ENCODE measurements at places on chromosomes 13 and 19. TPM values are rescaled to one million over a fixed set of nuclear protein-coding genes. Genes with fewer than 3 reads are reported as not detected.

NLRP7 gene
- total RNA-seq, result not detected

KL gene
- not detected for total RNA-seq

SPIB gene
- total RNA-seq, result 0.44 TPM

OR7G2 gene
- not detected for total RNA-seq

CEACAM4 gene
- not detected for total RNA-seq

PLIN4 gene
- total RNA-seq, result 0.18 TPM

DNA sequence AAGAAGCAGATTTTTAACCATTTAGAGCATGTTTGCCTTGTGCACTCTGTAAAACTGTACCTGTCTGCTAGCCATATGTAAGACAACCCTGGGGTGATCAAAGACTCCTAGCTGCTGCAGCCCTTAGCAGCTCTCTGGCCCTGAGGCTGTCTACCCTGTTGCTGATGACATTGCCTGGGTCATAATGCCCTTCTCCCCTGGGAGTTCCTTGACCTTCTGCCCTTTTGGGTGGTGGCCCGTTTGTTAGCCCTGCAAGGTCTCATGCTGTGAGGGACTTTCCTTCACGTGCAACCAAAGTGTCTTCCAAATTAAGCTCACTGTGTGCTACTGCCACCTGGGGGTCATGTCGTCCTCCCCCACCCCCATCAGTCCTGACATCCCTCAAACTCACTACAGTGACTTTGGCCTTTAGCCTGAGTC lies 7.4 kb downstream of the GPC6 start:
- no peak for DNase-seq

GRCh38 chr19:17860993-17861360 lies 1.3 kb downstream of the RPL18A start:
- no peak for DNase-seq

- DNase-seq, result no peak
These were observed 9.8 kb upstream of the SIGLEC10 start for GRCh38 chr19:51427201-51427600.

- no peak for DNase-seq
These were observed 10.6 kb downstream of the NANOS3 start for GRCh38 chr19:13887517-13887916.

GRCh38 chr13:45800485-45800884 lies 51.1 kb downstream of the SIAH3 start:
- DNase-seq, result no peak

GRCh38 chr13:79548902-79549301 lies 67.9 kb downstream of the NDFIP2 start:
- DNase-seq, result peak; percentile 68

- no peak for DNase-seq
These were observed 3.2 kb upstream of the PRKCG start for GRCh38 chr19:53878776-53879139.

DNA sequence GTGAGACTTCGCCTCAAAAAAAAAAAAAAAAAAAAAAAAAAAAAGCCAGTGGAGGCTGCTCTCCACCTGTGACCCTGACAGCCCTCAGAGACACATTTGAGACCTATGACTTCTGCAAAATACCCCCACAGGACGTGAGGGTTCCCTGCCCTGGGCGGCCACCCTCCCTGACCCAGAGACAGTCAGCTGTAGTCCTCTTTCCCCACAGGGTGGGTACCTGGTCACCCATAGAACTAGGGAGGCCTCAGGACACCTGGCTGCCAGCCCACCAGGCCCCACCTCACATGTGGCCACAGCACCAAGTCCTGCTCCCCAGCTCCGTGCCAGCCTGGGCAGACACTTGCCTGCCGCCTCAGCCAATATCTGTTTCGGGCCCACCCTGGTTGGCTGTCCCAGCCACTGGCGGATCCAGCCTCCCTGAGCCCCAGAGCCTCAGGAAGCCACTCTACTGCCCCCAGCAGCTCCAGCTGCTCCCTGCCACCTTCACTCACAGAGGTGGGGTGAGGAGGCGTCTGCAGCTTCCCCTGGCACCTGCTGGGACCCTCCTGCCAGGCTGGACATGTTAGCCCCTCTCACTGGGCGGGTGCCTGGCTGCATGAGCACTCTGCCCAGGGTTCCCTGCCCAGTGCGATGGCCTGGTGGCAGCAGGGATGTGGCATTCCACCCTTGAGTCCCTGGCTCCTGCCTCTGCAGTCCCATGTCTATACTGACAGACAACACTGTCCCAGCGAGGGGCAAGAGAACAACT lies 6.9 kb downstream of the MKNK2 start:
- DNase-seq, result no peak

- DNase-seq, result peak; percentile 100
These were observed 533 bp upstream of the AP2A1 start for GRCh38 chr19:49766007-49766929.

- no peak for DNase-seq
These were observed 758 bp downstream of the BAX start for GRCh38 chr19:48955308-48955958.

All from G401 (cell line).